Omental fat pad (tissue), 4 donors: ENCODE measurements at places on chromosomes 1 and 21. TPM values are rescaled to one million over a fixed set of nuclear protein-coding genes. Genes with fewer than 3 reads are reported as not detected.

HS2ST1 gene
- total RNA-seq = 17.8 TPM

SHE gene
- total RNA-seq = 77.9 TPM

CENPF gene
- 0.88 TPM for total RNA-seq

SPTA1 gene
- 0.56 TPM for total RNA-seq

CBR3 gene
- total RNA-seq = 21.0 TPM

AJAP1 gene
- total RNA-seq = 0.60 TPM

PAPPA2 gene
- total RNA-seq = 0.63 TPM

TMEM269 gene
- not detected for total RNA-seq

HSD3B1 gene
- not detected for total RNA-seq

HTR1D gene
- not detected for total RNA-seq

TTC4 gene
- 15.5 TPM for total RNA-seq

REG4 gene
- not detected for total RNA-seq

BRINP2 gene
- total RNA-seq = 0.31 TPM

BLACAT1 gene
- 0.36 TPM for total RNA-seq

GREM2 gene
- not detected for total RNA-seq

VHLL gene
- not detected for total RNA-seq

PLA2G2C gene
- total RNA-seq = not detected

KCND3 gene
- 11.7 TPM for total RNA-seq

NPR1 gene
- 133 TPM for total RNA-seq

GNL2 gene
- 56.4 TPM for total RNA-seq

S1PR1 gene
- 116 TPM for total RNA-seq

CCDC17 gene
- total RNA-seq = 2.3 TPM

KRTAP19-3 gene
- not detected for total RNA-seq

SPRR1A gene
- not detected for total RNA-seq

AUNIP gene
- not detected for total RNA-seq

AMY1C gene
- not detected for total RNA-seq

FCRL5 gene
- total RNA-seq = 1.2 TPM

ST6GALNAC5 gene
- not detected for total RNA-seq

TEDDM1 gene
- total RNA-seq = not detected

MTARC2 gene
- 27.7 TPM for total RNA-seq

ANXA9 gene
- total RNA-seq = 0.79 TPM

BCL2L15 gene
- total RNA-seq = 0.19 TPM
